Kidney (tissue), 22 donors: ENCODE measurements at places on chromosomes 11 and 22. TPM values are rescaled to one million over a fixed set of nuclear protein-coding genes. Genes with fewer than 3 reads are reported as not detected.

UBQLN3 gene
- total RNA-seq, result 0.35 TPM

EXPH5 gene
- total RNA-seq, result 9.5 TPM

DNA sequence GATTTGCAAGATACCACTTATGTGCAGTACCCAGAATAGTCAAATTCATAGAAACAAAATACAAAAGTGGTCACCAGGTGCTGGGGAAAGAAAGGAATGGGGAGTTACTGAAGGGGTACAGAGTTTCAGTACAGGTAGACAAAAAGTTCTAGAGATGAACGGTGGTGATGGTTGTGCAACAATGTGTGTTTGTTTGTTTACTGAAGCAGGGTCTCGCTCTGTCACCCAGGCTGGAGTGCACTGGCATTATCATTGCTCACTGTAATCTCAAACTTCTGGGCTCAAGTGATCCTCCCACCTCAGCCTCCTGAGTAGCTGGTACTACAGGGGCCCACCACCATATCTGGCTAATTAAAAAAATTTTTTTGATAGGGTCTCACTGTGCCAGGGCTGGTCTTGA lies 12.1 kb downstream of the UBE2L6 start:
- no peaks in the 10 kb centered on the region for H3K27me3 ChIP-seq
- H3K27ac ChIP-seq, result no peak overlapping the region
- DNase-seq, result no peak
- no peaks in the 10 kb centered on the region for H3K4me1 ChIP-seq
- peaks cover 14% of the 10 kb centered on the region for H3K36me3 ChIP-seq

DNA sequence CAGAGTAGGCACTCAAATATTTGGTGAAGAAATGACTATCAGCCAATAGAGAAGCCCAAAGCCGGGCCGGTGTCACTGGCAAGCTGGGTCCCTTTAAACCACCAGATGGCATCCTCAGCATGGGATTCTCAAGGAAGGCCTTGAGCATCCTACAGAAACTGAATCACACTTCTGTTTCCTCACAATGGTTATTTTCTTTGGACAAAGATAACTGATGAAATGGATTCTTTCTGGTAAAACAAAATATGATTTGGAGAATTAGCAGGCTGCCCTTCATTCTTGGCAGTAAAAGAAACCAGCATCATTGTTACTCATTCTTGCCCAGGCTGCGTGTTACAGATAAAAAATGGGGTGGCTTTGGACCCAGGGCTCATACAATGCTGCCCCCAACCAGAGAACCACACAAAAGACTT lies 30.3 kb upstream of the ASPHD2 start:
- H3K27me3 ChIP-seq, result no peaks in the 10 kb centered on the region
- no peaks in the 10 kb centered on the region for H3K36me3 ChIP-seq
- H3K4me1 ChIP-seq, result no peaks in the 10 kb centered on the region

DNA sequence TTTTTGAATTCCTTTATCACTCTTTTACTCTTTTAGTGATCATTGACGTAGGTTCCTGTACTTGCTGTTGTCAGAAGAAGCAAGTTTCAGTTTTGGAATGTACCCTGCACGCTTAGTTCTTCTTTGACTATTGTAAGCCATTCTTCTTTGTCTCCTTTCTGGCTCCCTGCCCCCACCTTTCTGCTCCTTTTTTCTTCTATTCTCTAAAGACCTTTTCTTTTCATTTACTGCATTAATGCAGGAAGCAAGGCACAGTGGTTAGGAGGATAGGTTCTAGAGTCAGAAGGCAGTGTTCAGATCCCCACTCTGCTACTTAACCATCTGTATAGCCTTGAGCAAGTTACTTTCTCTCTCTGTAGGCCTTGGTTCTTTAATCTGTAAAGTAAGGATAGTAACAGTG lies 33.7 kb upstream of the RAG2 start:
- no peak overlapping the region for H3K4me3 ChIP-seq
- DNase-seq, result no peak
- no peaks in the 10 kb centered on the region for H3K27me3 ChIP-seq

DNA sequence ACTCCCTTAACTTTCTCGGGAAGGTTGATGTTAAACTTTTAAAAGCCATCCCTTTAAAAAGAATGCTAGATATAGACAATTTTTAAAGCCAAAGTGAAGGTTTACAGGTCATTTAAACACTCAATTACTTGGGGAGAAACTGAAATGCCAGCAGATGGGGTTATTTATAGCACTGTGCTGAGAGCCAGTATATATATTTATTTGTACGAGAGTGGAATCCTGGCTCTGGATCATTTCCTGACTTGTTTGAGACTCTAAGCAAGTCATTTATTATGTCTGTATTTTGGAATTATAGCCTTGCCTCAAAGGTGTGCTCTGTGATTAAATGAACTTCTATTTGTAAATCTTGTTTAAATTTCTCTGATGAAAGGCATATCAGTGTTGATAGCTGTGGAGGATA lies 6.8 kb upstream of the ZBED5 start:
- DNase-seq, result no peak
- no peak overlapping the region for H3K27ac ChIP-seq
- H3K4me1 ChIP-seq, result peaks cover 5% of the 10 kb centered on the region
- no peaks in the 10 kb centered on the region for H3K36me3 ChIP-seq

VSIG10L2 gene
- not detected for total RNA-seq

DNA sequence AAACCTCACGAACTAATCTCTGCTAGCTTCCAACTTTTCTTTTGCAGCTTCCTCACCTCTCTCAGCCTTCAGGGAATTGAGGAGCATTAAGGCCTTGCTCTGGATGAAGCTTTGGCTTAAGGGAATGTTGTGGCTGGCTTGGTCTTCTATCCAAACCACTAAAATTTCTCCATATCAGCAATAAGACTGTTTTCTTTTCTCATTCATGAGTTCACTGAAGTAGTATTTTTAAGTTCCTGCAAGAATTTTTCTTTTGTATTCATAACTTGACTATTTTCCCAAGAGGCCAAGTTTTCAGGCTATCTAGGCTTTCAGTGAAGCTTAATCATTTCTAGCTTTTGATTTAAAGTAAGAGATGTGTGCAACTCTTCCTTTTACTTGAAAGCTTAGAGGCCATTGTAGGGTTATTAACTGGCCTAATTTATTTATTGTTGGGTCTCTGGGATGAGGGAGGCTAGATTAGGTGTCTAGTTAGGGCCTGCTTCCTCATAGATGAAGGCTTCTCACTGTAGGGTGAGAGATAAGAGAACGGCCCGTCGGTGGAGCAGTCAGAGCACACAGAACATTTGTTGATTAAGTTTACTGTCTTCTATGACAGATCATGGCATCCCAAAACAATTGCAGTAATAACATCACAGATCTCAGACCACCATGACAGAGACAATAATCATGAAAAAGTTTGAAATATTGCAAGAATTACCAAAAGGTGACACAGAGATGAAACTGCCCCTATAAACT lies 33.2 kb downstream of the CSF2RB start:
- no peak overlapping the region for H3K4me3 ChIP-seq
- no peaks in the 10 kb centered on the region for H3K36me3 ChIP-seq
- no peak for DNase-seq
- no peaks in the 10 kb centered on the region for H3K4me1 ChIP-seq
- H3K27ac ChIP-seq, result no peak overlapping the region
